ENCODE measurements at places on chromosomes 7 and 10.

- no peak for DNase-seq
Measured at GRCh38 chr7:149610441-149611011, 112.9 kb upstream of the ZNF746 start.

GRCh38 chr10:47198221-47198620, 101.8 kb upstream of the GDF10 start:
- DNase-seq = no peak

- peak; percentile 19 for DNase-seq
Measured at GRCh38 chr10:17075533-17076359, 53.9 kb downstream of the CUBN start.

- no peak for DNase-seq
Measured at GRCh38 chr7:47153058-47153457, 428.9 kb downstream of the TNS3 start.

DNA sequence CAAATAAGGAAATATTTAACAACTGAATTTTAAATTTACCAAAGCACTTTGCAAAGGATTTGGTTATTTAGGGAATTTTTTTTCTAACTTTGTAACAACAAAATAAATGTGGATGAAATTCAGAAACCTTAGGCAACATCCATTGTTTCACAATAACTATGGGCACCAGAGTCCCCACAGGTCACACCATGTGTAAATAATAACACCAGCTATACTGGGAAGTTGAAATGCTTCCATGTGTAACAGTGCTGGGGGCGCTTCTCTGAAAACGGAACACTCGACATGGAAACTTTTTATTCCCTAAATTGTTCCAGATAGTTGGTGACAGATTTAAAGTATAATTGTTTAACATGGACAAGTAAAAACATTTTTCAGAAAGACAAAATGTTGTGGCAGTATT, 818.6 kb downstream of the TNS3 start:
- no peak for DNase-seq

GRCh38 chr10:29469481-29470354, 165.1 kb downstream of the SVIL start:
- DNase-seq = no peak

DNA sequence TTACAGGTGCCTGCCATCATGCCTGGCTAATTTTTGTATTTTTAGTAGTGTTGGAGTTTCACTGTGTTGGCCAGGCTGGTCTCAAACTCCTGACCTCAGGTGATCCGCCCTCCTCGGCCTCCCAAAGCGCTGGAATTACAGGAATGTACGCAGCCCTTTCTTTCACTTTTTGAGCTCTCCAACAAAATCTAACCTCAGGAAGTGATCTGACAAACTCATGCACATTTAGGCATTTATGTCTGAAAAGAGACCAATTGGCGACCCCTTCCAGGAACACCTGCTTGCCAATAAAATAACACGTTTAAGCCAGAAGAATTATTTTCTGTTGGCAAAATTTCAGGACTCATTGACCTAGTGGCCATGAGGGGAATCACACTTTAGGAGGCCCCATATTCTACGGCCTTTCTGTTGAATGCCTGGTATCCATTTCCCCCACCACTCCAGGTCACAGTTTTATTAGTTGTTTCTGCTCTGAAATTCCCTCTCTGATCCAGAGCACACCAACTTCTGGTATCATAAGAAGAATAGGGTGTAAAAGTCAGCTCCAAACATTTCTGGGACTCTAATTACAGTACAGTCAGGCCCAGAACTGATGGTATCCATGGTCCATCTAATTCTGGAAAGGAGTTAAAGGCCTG, 65.8 kb upstream of the FRMD4A start:
- no peak for DNase-seq

- DNase-seq = no peak
Measured at GRCh38 chr7:47757921-47758411, 176.1 kb upstream of the TNS3 start.

- DNase-seq = no peak
Measured at GRCh38 chr7:101999393-101999792, 182.0 kb downstream of the CUX1 start.

Measured in CD4-positive, alpha-beta T cell treated with Interleukin-15 for 1 hour (primary cell).